ENCODE measurements at places on chromosomes 3 and 15. TPM values are rescaled to one million over a fixed set of nuclear protein-coding genes. Genes with fewer than 3 reads are reported as not detected.

- H3K4me3 ChIP-seq: no peak overlapping the region
- H3K27me3 ChIP-seq: no peaks in the 10 kb centered on the region
- H3K27ac ChIP-seq: no peak overlapping the region
- H3K36me3 ChIP-seq: no peaks in the 10 kb centered on the region
- H3K4me1 ChIP-seq: no peaks in the 10 kb centered on the region
These were observed 10.3 kb downstream of the SEMA3G start for GRCh38 chr3:52434491-52435115.

The RTP1 gene
- not detected for total RNA-seq

DNA sequence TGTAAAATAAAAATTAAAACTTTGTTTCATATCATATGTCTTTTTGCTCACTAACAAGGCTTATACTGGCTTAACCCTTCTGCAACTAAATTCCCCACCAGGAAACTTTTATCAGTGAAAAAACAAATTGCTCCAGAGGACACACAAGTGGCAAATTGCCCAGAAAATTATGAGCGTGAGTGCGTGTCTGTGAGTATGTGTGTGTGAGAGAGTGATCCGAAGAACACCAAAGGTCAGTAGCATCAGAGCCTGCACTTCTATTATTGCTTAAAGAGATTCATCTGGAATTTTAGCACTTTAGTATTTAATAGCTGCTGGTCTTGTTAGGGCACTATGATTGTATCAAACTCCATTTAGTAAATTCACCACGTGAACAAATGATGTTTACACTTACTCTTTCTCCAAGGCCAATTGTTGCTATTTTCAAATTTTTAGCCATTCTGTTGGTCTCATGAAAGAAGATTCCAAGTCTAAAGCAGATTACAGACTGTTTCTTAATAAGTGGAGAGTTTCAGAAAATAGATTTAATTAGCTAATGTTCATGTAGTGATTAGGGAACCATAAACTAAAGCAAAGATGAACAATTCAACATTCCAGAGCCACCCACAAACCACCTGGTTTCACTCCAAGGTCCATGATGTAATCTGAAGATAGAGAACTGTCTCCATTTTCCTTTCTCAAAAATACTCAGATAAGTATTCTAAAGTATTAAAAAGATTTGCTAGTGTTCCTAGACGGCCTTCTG, 91.1 kb upstream of the IL12A start:
- H3K4me3 ChIP-seq: no peak overlapping the region
- DNase-seq: no peak
- H3K27me3 ChIP-seq: no peaks in the 10 kb centered on the region
- H3K4me1 ChIP-seq: peaks cover 9% of the 10 kb centered on the region

DNA sequence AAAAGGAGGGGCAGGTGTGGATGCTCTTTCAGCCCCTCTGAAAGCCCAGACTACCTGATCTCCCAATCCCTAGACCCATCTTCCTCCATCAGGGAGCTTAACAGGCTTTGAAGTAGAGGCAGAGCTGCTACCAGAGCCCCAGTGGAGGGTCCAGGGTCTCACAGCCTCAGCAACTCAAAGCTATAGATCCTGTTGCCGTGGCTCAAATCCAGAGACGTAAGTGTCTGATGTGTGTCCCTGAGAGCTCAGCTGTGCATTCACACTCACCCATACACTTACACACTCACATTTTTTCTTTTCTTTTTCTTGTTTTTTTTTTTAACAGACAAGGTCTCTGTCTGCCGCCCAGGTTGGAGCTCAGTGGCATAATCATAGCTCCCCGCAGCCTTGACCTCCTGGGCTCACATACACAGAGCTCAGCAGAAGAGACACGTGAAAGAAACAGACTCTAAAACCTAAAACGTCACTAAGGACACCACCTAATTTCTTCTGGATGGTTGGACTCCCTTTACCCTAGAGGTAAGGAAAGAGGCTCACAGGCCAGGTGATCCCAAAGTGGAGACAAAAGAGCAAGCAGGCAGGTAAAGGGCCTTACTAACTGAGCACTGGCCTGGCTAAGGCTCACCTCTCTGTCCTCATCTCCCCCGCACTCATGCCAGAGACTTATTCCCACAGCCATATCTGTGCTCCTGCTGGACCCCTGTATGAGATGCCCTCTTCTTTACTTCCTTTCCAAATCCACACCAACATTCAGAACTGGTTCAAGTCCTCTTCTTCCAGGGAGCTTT, 80.7 kb downstream of the SCN11A start:
- H3K4me3 ChIP-seq: no peak overlapping the region
- no peaks in the 10 kb centered on the region for H3K4me1 ChIP-seq
- no peaks in the 10 kb centered on the region for H3K27me3 ChIP-seq
- no peak overlapping the region for H3K27ac ChIP-seq
- DNase-seq: no peak

DNA sequence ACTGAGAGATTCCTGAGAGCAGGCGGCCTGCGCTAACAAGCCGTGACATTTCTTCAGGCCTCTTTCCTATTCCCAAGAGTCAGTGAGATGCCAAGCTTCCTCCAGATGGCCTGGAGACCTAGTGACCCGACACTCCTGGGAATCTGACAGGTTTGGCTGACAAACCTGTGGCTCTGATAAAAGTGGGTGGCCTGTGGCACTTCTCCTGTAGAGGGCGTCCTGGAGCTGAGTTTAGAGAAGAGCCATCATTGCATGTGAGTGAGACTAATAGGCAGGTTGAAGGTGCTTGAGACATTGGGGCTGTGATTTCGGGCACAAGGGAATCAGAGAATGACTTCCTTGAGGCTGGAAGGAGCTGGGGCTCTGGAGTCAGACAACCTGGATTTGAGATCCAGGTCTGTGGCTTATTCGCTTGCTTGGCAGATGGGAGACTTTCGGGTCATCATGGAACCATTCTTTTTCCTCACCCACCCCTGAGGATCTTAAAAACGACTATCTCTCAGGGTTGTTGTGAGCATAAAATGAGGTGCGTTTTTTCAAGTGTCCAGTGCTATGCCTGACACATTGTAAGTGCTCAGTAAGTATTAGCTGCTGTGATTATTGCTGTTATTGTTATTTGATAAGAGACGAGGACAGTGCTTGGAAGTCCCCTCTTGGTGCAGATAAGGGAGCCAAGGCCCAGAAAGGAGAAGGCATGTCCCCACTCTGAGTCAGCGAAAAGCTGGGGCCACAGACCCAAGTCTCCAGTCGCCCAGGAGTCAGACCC, 77.2 kb downstream of the SCN10A start:
- no peaks in the 10 kb centered on the region for H3K27me3 ChIP-seq
- no peak overlapping the region for H3K4me3 ChIP-seq
- no peaks in the 10 kb centered on the region for H3K4me1 ChIP-seq
- H3K27ac ChIP-seq: no peak overlapping the region
- H3K36me3 ChIP-seq: no peaks in the 10 kb centered on the region
- no peak for DNase-seq

The AMOTL2 gene
- 0.33 TPM for total RNA-seq

- H3K4me1 ChIP-seq: no peaks in the 10 kb centered on the region
- no peak overlapping the region for H3K4me3 ChIP-seq
- H3K27me3 ChIP-seq: peaks cover 1% of the 10 kb centered on the region
- no peak overlapping the region for H3K27ac ChIP-seq
- no peak for DNase-seq
These were observed 62.8 kb upstream of the PROK2 start for GRCh38 chr3:71847794-71848193.

GRCh38 chr15:66623801-66624453, 58.1 kb upstream of the LCTL start:
- no peak for DNase-seq
- H3K27me3 ChIP-seq: no peaks in the 10 kb centered on the region
- no peak overlapping the region for H3K27ac ChIP-seq
- H3K4me3 ChIP-seq: no peak overlapping the region
- H3K36me3 ChIP-seq: no peaks in the 10 kb centered on the region

DNA sequence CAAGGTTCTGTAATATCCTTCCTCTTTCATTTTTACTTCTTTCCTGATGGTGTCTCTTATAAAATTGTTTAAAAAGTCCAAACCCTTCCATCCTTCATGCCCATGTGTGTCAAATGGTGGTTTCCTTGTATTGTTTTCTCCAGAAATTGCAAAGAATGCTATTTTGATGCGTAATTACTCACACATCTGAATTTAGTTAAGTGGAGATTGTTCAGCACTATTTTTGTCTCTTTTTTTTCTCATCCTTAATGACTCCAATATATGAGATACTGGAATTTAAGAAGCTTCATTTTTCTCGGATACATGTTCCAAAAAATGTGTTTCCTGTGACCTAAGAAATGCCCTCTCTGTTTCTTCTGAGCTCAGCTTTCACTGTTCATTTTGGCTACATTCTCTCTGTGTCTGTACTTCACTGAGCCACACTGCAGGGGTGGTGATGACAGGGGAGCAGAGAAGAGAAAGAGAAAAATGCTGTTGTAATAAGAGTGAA, 799.8 kb downstream of the DIPK2A start:
- H3K27me3 ChIP-seq: no peaks in the 10 kb centered on the region
- no peaks in the 10 kb centered on the region for H3K36me3 ChIP-seq
- H3K27ac ChIP-seq: no peak overlapping the region
- H3K4me1 ChIP-seq: no peaks in the 10 kb centered on the region
- DNase-seq: no peak

DNA sequence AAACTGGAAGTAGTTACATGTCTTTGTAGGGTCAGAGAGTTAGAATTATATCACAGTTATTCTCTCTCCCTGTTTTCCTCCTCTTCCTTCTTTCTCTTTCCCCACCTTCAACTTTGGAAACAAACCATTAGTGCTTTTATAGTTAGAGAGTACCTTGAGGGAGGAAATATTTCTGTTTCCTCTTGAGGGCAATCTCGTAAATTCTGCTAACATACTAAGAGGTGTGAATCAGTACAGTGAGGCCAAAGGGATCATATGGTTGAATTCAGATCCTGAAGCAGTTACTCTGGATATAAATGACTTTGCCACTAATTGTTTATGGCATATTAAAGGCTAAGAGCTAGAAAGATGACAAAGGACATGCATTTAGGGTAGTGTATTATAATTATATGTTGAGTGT, 60.3 kb upstream of the CCNL1 start:
- DNase-seq: no peak
- no peaks in the 10 kb centered on the region for H3K27me3 ChIP-seq
- H3K4me3 ChIP-seq: no peak overlapping the region
- no peak overlapping the region for H3K27ac ChIP-seq
- H3K4me1 ChIP-seq: no peaks in the 10 kb centered on the region

DNA sequence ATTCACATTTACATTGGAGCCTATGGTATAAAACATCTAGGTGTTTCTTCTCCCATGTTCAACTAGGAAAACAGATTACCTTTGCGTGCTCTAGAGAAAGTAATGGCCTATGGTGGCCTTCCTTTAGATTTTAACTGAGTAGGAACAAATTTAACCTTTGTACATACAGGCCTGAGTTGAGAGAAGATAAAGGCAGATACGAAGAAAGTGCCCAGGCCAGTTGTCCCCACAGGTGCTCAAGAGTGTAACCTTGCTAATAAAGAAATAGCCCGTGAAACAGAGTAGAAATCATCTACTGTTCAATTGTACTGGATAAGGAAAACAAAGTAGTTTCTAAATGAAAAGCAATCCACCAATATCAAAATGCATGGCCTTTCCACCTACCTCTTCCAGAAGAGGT, 6.8 kb upstream of the TSC22D2 start:
- H3K4me3 ChIP-seq: no peak overlapping the region
- H3K4me1 ChIP-seq: no peaks in the 10 kb centered on the region
- no peaks in the 10 kb centered on the region for H3K36me3 ChIP-seq
- no peaks in the 10 kb centered on the region for H3K27me3 ChIP-seq
- DNase-seq: no peak
- H3K27ac ChIP-seq: no peak overlapping the region

- DNase-seq: no peak
- no peaks in the 10 kb centered on the region for H3K36me3 ChIP-seq
- no peak overlapping the region for H3K4me3 ChIP-seq
- no peak overlapping the region for H3K27ac ChIP-seq
These were observed 11.4 kb upstream of the CCDC174 start for GRCh38 chr3:14640157-14640562.

DNA sequence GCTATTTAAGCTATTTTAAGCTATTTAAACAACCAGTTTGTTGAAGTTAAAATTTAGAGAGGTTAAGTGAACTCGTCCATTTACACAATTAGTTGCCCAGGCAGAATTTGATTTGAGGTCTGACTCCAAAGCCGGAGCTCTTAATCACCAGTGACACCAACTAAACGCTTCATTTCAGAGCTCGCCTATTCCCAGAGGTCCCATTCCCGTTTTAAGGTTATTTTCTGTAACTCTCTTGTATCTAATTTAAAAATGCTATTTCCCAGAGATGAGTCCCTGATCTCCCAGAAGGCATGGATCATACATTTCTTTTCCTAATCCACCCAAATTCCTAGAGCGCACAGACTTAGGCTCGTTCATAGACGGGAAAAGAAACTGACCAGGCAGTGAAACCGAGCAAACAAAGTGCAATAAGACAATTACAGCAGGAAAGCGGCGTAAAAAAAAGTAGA, 904 bp upstream of the MCTP2 start:
- H3K4me1 ChIP-seq: peaks cover 16% of the 10 kb centered on the region
- no peaks in the 10 kb centered on the region for H3K27me3 ChIP-seq
- H3K4me3 ChIP-seq: peak overlapping the region; percentile 61
- no peaks in the 10 kb centered on the region for H3K36me3 ChIP-seq

GRCh38 chr3:25335356-25335755, 92.7 kb upstream of the RARB start:
- H3K27ac ChIP-seq: no peak overlapping the region
- no peaks in the 10 kb centered on the region for H3K4me1 ChIP-seq

DNA sequence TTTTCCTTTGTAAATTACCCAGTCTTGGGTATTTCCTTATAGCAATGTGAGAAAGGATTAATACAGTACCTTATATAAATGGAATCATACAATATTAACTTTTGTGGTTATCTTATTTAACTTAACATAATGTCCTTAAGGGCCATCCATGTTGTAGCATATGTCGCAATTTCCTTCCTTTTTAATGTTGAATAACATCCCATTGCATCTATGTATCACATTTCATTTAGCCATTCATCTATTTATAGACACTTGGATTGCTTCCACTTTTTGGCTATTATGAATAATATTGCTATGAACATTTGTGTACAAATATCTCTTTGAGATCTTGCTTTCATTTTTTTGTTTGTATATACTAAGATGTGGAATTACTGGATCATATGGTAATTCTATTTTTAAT, 342.2 kb downstream of the PDCD6IP start:
- H3K27ac ChIP-seq: no peak overlapping the region
- no peak overlapping the region for H3K4me3 ChIP-seq
- no peak for DNase-seq
- H3K4me1 ChIP-seq: peaks cover 5% of the 10 kb centered on the region
